ENCODE measurements at places on chromosomes 2 and 18.

GRCh38 chr2:24206242-24206641, 31.4 kb downstream of the FAM228A start:
- no peak for DNase-seq

GRCh38 chr2:148680462-148680861, 35.9 kb downstream of the EPC2 start:
- DNase-seq: no peak

- peak; percentile 29 for DNase-seq
These were observed 101.9 kb downstream of the FOXI3 start for GRCh38 chr2:88350331-88351248.

DNA sequence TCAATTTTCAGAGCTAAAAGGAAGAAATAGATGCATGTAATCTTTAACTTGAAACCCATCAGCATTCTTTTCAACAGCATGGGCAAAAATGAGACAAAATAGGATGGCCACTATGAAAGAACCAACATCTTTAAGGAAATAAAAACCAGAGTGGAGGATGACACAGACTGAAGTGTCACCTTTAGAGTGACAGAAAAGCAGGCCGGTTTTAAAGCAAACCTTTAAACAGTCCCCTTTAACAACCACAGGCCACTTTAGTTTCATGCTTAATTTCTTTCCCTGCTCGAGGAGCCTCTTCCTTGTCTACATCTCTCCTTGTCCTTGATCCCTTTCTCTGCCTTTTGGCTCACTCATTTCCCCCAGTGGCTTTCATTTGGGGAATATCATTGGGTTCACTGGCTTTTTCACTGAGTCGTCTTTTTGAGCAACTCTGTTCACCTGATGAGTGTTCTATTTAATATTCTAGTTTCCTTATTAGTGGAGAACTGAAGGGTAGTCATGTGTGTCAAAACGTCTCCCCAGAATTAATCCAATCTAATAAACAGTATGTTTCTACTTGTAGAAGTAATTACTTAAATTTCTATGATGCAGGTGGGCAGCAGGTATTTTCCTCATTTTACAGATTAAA, 72.5 kb downstream of the DOCK10 start:
- DNase-seq: no peak

- DNase-seq: no peak
These were observed 217.2 kb downstream of the LDLRAD4 start for GRCh38 chr18:13435586-13436333.

DNA sequence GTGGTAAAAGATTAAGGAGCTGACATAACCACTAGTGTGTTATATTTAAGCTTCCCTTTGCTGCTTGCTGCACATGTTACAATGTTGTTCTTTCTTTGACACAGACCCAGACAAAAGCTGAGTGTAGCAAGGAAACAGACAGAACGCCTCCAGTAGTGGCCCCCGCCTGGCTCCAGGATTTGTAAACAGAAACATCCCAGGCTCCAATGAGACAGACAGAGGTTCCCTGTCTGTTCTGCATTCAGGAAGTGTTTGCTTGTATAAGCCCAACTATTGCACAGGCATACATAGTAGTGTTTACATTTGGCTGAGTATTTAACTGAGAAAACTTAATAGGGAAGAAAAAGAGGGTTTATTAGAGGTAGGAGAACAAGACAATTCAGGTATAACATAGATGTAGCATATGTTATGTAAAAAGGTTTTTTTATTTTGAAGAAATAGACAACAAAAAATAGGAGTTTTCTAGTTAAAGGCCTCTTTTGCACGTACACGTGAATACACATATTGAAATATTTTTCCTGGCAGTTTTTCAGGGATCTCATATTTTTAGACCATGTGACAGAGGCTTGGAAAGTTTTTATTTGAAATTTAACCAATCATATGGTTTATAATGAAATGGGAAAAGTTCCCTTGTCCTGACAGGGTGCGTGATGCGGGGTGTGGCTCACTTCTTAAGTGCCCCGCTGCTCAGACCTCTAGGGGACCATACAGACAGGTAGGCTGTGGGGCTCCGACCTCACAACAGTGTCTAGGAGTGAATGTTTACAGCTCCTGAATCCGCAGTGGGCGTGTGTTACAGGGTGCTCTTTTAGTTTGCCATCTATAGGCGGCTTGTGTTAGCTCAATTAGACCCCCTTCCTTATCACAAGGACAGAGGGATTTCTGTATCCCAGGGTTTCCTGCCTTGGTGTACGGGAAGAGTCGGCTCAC, 118.4 kb downstream of the BMPR2 start:
- no peak for DNase-seq

DNA sequence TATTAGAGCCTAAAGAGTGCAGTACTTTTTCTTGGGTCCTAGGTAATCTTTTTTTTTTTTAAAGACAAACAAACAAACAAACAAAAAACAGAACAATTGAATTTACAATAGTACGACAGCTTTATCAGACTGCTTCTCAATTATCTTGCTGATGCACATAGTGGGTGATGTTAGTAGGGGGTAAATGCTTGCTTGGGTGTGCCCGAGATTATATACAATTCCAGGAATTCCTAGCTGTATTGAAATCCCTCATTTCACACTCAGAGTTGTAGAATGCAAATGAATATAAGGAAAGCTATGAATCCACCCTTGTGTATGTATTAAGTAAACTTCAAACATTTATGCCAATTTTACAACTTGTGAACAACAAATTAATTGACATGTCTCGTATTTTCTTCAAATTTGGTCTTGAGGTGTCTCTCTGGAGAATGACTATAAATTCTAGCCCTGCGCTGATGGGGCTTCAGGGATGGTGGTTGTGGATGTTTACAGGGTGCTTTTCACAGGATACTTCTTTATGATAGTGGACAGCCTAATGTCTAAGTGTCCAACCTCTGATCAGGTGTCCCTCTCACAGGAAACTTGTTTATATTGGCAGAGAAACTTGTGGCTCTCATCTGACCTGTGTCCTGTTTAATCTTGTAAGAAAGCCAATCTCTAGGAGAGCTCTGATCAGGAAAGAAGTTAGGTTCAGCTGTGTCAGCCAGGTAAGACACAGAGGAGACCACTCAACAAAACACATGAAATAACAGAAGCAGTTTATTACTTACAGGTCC, 61.9 kb upstream of the SLC39A10 start:
- DNase-seq: no peak

- DNase-seq: no peak
These were observed 40.4 kb upstream of the FAM124B start for GRCh38 chr2:224442071-224442967.

DNA sequence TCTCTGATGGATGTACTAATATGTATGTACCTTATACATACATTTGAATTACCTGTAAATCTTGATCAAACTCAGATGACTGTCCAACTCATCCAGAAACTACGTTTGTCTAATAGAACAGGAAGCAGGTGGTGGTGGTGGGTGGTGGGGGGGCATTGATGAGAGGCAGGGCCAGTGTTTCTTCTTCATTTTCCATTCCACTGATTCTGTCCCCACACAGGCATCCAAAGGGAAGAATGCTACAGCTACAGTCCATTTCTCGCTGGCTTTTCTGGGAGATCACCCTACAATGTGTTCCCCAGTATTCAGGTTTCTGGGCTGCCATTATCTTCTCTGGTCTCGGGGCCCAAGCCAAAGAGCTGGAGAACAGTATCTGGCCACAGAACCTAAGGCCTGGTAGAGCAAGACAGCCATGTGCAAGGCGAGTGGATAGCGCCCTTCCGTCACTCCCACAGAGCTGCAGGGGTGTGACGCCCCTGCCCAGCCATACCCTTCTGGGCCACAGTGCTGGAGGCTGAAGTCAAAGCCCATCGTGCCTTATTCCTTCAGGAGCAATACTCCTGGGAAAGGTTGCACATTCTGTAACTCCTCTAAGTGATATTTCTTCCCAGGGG, 54.5 kb downstream of the BCL11A start:
- DNase-seq: no peak

DNA sequence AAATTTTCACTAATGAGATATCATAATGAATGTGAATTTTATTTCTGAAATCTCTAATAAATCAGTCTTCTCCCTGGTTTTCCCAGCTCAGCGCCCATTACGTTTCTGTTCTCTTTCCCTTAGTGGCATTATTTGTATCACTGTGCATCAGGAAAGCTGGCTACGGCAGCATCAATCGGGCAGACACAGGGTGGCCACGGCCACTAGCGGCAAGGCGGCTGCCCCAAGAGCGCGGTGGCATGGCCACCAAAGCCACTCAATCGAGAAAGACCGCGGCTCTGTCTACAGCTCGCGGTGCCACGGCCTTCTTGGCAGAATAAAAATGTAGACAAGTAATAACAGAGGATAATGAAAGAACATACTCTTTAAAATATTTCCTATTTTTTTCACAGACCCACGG, 168.0 kb downstream of the RPIA start:
- no peak for DNase-seq

Data from activated CD4-positive, alpha-beta T cell treated with anti-CD3 and anti-CD28 coated beads for 24 hours (primary cell).